ENCODE measurements at places on chromosomes 6 and 20.
A peak's percentile ranks its signal among the peaks of the same experiment; 100 is the strongest.

DNA sequence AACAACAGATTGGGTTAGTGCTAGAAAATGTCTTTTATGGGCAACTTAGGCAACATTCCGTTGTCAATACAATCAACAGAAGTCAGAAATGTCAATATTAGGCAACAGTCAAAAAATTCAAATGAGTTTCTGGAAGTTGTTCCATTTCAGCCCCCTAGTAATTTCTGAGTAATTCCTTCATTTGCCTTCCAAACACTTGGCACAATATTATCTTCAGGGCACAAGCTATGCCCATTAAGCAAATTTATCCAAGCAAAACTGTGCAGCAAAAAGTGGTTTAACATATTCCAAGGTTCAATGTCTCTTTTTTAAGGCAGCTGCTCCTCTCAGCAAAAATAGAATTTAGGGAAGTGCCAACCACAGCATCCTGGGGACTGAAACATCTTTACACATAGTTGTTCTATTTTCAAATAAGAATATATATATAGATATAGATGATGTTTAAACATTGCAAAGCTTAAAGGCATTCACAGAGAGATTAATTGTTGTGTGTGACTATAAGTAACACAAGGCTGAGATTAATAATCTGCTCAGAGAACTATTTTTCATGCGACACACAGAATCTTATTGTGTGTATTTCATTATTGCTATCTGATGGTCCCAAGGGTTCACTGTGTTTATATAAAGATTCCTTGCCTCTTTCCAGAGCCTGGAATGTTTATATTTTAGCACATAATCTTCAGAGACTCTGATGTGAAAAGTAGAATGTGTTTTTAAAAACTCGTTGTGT is 75.2 kb upstream of the ADTRP start:
- peak; percentile 21 for DNase-seq

GRCh38 chr6:109321752-109322151 is 60.5 kb downstream of the CD164 start:
- DNase-seq, result no peak

DNA sequence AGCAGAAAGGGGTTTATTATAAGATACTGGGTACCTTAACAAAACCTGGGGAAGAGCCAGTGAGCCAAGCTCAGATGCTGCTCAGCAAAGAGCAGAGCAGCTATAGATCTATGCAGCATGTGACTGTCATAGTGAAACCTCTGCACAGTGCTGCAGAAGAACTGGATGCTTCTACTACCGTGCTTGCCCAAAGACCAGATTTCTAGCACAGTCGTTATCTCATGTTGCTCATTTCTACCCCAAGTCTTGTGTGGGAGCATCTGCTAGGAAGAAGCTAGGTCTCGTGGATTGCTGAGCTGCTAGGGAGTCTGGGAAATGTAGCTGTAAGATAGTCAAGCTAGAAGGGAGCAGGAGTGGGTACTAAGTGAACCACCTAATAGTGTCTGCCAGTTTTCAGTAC is 31.7 kb upstream of the GNRH2 start:
- DNase-seq, result no peak

DNA sequence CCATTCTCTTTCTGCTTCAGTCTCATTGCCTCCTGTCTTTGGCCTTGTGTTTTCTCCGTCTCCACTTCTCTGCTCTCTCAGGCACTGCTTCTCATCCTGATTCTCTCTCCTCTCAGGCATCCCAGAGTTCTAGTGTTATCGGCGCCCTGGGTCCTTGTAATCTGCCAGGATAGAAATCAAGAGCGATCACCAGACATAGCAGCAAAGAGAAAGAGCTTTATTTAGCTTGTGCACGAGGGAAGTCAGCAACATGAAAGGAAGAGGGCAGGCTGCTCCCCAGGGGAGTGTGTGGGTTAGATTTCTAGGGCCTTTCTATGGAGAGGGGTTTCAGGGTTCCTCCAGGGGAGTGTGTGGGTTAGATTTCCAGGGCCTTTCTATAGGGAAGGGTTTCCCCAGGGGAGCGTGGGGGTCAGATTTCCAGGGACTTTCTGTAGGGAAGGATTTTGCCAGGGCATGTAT is 32.5 kb downstream of the SUN5 start:
- no peak for DNase-seq

DNA sequence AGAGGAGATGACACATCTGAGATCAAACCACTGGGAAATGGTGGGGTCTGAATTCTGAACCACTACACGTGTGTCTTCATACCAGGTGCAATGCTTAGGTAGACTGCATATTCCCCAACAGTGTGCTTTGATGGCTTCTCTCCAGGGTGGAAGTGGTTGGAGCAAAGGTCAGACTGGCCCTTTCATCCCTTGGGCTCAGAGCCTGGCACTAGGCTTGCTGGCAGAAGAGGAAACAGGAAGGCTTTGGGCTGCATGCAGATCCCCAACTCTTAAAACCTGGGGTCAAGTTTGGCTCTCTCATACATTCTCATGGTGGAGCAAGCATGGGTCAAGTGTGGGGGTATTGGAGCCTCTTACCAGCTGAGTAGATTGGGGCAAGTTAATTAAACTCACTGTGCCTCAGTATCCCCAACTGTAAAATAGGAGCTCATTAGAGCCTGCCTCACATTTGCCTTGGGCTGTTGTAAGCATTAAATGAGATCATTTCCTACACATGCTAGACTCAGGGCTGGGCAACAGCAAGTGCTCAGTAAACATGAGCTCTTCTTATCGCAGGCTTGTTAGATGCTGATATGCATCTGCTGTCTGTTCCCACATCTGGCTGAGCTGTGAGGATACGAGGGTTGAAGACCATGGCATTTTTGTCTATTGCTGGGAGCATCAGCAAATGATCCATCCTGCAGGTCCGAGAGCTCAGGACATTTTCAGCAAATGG is 51.6 kb upstream of the FAM83D start:
- no peak for DNase-seq

DNA sequence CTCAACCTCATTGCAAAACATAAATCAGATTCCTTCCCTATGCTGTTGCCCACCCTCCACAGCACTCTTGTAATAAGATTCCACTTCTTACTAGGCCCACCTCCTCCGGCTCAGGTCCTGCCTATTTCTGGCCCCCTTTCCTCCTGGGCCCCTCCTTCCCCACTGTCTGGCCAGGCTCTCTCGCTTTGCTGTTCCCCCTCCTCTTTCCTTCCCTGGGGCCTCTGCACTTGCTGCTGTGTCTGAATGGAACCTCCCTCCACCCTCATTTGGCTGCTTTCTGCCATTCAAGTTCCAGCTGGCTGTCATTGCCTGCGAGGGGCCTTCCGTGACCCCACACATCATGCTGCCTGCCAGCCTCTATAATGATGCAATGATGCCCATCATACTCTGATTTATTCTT is 38.9 kb downstream of the ARHGAP40 start:
- no peak for DNase-seq

DNA sequence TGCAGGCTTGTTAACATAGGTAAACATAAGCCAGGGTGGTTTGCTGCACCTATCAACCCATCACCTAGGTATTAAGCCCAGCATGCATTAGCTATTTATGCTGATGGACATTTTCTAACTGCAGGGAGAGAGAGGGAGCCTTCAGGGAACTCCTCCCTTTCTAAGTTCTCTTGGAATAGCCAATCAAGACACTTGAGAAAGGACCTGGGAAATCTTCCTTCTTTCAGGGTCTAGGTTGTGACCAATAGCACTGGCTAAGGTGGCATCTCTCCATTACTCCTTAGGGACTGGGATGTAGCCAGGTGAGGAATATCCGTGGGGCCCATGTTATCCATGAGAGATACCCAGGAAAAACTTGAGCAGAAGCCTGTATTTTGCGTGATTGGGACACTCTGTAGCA is 849.6 kb upstream of the MAP3K7 start:
- DNase-seq, result no peak

DNA sequence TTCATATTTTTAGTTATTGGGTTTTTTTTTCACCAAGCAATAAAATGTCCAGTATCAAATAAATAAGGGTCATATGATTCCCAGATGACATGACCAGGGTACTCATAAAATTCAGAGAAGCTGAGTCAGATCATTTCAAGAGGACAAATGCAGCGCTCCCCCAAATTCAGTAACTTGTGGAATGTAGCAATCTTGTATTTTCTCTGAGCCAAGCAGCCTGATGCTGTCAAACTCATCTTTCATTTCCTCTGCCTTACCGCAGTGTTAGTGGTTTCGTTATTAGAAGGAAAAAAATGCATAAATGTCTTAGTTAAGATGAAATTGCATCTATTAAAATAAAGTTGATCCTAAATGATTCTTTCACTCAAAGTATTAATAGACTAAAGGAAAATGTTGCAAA is 57.8 kb upstream of the EDN1 start:
- DNase-seq, result no peak

DNA sequence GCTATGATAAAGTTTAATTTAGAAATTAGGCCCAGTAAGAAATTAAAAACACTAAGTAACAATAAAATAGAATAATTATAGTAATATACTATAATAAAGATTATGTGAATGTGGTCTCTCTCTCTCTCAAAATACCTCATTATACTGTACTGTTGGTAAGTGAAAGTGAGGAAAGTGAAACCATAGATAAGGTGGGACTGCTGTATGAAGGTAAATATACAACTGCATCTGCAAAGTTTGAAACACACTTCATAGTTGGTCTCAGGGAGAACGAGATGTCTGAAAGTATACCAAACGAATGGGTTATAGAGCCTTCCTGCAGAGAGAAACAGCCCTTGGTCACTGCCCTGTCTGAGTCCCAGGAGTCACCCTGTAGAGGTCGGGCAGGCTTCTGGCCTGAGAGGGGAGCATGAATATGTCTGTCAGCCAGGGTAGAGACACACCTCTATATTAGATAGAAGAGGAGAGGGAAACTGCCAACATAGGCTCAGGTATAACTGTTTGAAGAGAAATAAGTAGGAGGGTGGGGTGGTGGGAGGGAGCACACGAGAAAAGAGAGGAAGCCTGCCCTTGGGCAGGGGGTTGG is 31.8 kb downstream of the SESN1 start:
- no peak for DNase-seq

DNA sequence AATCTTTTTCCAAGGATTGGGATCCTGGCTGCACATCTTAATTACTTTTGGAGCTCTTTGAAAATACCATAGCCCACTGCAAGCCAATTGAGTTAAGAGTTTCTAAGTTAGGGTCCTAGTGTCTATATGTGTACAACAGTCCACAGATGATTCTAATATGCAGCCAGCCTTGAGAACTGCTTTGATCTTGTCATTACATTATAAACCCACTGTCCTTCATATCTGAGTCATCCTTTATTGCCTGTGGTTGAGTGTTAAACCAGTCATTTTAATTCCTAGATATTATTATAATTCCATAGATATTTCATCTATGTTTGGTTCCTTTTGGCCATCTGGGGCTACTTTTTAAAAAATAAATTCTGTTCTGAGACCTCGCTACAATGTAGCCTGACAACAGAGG is 24.1 kb downstream of the MCM8 start:
- no peak for DNase-seq

- DNase-seq, result no peak
Measured at GRCh38 chr6:137823826-137824555, 43.1 kb upstream of the TNFAIP3 start.

DNA sequence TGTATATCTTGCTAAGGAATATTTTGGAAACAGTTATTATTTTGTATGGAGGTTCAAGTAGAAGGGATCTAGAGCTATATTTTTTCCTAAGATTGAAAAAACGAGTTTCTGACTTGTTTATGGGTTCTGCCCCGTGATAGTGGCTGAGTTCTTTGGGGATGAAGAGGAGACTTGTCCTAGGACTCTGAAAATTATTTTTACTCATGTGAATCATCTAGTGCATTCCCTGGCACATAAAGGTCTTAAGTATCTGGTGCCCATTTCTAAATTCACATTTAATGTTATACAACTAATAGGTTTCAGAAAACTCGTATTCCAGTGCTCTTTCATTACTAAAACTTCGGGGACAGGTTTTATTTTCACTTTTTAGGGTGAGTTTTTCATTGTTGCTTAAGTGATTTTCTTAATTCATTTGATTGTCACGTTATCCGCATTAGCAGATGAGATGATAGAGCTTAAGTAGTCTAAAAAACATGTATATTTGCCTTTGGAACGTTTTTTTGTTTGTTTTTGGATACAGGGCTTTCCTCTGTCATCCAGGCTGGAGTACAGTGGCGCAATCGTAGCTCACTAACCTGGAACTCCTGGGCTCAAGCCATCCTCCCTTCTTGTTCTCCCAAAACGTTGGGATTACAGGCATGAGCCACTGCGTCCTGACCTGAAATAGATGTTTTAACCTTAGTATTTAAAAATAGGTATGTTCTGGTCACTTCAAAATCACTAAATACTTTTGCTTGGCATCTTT is 2.1 kb downstream of the NFYA start:
- no peak for DNase-seq

- no peak for DNase-seq
Measured at GRCh38 chr6:161198176-161198575, 75.7 kb downstream of the AGPAT4 start.

DNA sequence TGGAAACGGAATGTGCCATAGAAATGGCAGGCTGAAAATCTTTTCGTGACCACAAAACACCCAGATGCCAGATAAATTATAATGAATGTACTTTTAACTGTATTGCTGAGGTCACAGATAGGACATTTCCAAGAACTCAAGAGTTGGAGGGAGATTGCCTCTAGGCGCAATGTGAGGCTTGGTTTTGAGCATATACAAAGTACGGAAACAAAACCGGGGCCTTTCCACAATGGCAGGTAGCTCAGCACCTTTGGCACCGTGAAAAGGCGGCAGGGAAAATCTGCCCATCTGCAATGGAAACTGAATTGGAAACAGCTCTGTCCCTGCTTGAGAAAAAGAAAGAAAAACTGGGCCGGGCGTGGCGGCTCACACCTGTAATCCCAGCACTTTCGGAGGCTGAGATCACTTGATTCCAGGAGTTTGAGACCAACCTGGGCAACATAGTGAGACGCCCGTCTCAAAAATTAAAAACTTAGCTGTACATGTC is 10.5 kb upstream of the C20orf144 start:
- no peak for DNase-seq

- DNase-seq, result no peak
Measured at GRCh38 chr6:33050014-33050810, 23.2 kb downstream of the HLA-DPA1 start.

DNA sequence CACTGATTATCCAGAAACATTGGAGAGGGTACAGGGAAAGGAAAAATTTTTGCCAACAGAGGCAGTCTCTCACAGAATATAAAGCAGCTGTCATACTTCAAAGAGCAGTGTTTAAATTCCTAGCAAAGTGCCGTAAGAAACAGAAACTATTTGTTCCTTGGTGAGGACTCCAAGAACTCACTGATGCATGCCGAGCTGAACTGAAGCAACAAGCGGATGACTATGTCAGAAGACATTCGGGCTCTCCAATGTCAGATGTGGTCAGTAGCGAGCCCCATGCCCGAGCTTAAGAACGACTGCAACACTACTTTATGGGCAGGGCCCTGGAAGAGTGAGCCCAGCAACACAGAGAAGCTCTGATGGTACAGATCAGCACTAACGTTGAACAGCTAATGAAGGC is 54.7 kb downstream of the OR2B6 start:
- DNase-seq, result no peak

- no peak for DNase-seq
Measured at GRCh38 chr20:59149678-59150504, 13.7 kb upstream of the ZNF831 start.

DNA sequence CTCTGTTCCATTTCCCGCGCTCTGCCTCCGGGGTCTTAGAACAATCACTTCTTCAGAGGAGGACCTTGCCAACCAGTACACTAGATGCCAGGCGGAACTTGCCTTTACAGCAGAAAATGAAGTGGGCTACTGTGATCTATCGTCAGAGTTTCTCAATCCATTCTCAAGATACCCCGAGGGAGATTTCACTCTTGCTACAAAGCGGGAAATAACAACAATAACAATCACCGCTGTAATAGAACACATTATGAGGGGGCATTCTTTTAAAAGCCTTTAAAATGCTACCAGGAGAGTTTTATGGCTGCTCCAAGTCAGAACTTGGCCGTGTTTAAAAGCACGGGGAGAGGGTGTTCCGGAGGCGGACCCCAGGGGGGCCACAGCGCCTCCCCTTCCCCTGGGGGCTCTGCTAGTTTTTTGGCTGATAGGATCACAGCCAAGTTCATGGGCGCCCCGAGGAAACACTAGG is 617.0 kb upstream of the AGPAT4 start:
- no peak for DNase-seq

All from NCI-H446 (cell line).